ENCODE measurements at places on chromosomes 13 and 19.

- no peak for DNase-seq
Measured at GRCh38 chr13:77981281-77981881, 62.8 kb upstream of the EDNRB start.

DNA sequence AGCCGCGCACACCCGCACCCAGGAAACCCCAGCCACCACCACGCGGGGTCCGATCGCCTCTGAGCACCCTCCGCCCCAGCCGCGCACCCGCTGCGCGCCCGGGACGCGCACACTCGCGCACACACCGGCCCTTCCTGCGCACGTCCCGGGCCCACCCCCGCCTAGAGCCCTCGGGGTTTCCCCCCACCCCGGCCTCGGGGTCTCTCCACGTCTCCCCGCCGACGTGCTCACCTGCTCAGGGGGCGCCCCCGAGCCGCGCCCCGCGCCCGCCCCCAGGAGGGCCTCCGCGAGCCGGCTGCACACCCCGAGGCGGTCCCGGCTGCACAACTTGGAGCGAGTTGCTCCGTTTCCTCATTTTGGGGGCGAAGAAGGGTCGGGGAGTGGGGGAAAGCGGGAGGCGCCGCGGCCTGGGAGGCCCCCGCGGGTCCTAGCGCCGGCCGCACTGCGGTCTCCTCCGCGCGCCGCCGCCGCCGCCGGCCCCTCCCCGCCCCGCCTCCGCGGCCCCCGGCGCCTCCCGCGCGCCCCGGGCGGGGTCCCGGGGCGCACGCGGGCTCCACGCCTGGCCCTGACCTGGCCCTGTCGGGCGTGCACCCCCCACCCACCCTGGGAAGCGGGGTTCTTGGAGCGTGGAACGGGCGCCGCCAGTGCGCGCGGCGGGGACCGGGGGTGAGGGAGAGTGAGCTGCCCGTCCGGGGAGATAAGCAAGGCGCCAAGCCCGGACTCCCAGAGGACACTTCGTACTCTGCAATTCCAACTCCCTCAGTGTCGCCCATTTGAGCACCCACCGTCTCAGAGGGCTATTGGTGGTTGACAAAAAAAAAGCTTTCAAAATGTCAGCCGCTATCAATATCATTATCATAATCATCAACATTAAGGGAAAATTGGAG is at the start of gene MATK:
Gene MATK (minus strand): TSS at position 444 of the 887 bp plus-strand sequence. CDS start 1,246 bp downstream, outside the sequence.
- no peak for DNase-seq

GRCh38 chr13:28440774-28441504 is 54.0 kb downstream of the FLT1 start:
- no peak for DNase-seq

DNA sequence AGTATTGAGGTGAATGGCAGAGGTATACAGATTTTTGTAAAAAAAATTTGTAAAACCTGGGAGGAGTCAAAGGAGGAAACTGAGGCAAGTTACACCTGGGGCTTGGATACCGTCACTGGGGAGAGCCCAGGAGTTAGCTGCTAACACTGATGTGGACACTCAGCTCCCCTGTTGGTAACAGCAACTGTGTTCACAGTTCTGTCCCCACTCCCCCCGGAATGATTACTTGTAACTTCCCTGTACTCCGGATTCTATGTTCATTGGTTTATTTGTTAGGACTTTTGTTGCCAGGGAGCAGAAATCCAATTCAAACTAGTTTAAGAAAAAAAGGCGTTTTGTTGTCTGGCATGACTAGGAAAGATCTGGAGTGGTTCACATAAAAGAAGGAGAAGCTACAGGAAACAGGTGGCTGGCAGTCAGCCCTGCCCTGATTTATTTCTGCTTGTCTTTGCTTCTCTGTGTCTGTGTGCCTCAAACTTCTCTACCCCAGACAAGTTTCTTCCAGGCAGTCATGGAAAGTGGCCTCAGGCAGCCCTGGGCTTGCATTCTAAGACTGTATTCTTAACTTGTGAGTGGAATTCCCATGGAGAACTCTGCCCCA is 2.3 kb upstream of the GPR12 start:
- no peak for DNase-seq

DNA sequence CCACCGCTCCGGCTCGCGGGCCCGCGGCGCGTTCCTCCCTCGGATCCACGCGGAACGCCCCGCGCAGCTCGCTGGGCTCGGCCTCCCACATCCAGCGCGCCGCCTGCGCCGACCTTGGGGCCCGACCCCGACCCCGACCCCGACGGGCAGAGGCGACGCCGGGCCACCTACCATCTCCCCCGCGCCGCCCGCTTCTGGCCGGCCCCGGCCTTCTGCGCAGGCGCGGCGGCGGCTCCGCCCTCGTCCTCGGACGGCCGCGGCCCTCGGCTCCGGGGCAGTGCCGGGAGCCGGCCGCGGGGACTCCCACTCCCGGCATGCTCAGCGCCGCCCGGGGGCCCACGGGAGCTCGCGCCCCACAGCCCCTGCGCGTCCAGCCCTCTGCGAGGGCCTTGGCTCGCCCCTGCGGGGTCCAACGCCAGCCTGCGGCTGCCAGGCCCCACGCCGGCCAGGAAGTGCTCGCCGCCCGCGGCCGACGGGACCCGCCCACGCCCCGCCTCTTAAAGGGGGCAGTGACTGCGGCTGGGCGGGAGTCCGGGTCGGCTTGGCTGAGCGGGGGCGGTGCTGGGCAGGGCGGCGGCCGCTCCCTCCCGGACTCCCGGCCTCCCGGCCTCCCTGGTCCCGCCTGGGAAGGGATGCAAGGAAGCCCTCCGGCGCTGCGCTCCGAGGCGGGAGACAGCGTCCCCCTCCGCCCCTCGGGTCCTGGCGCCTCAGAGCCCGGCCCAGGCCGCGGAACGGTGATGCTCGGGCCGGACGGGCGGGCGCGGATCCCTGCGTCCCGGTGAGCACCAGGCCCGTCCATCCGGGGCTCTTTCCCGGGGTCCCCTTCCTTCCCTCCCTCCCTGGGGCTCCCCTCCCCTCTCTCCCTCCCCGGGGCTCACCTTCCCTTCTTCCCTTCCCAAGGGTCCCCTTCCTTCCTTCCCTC is at the start of gene DCUN1D2:
Gene DCUN1D2 (minus strand): TSS at position 216 of the 922 bp plus-strand sequence. CDS start 42 bp downstream, at position 174.
- DNase-seq = peak; percentile 86

- no peak for DNase-seq
Measured at GRCh38 chr13:27130979-27131623, 40.5 kb downstream of the USP12 start.

DNA sequence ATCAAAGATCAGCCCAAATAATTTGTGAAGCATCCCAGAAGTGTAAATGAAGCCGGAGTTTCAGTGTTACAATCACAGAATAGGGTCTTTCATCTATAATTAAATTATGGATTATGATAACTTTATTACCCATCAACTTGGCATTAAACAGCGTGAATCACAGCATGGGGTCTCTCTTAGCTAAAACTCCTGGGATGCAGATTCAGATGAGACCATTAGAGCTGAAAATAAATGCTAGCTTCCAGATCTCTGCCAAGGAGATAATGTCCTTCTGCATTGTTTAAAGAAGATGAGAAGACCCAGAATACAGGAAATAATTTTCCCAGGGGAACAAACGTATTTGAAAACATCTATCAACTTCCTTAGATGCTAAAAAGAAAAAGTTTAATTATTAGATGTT is 546.0 kb upstream of the PCDH9 start:
- no peak for DNase-seq

- no peak for DNase-seq
Measured at GRCh38 chr13:37919329-37919880, 49.8 kb upstream of the TRPC4 start.

DNA sequence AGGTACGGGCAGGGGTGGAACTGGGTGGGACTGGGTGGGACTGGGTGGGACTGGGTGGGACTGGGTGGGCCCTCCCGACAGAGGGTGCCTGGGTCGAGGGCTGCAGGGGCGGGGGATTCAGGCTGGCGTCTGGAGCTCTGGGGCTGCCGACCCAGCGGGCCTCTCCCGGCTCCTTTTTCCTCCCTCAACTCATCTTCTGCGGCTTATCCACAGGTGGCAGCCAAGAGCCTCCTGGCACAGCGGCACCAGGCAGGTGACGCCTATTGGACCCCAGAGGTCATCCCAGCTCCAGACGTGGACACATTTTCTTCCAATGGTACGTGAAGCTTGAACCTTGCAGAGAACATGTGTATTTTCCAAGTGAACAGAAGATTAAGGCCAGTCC is 533 bp downstream of the ZNF544 start:
- peak; percentile 54 for DNase-seq

- no peak for DNase-seq
Measured at GRCh38 chr13:33846303-33847062, 28.5 kb downstream of the RFC3 start.

DNA sequence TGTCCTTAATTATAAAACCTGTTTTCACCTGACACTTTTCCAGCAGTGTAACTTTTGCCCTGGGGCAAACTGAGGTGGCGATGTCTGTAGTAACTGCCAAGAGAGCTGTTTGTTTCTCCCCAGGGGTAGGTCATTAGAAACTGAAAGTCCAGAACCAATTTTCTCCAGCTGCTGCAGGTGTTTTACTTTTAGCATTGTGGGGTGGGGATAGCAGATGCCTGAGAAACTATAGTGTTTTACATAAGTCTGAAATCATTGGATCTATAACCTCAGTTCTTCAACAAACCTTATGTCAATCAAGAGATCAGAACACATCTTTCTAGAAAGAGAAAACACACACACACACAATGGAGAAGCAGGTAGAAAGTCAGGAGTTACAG is 92.7 kb downstream of the LHFPL6 start:
- no peak for DNase-seq
